Left hindlimb (tissue), 1 donor: ENCODE measurements at places on chromosomes 5 and 9.
A peak's percentile ranks its signal among the peaks of the same experiment; 100 is the strongest.

DNA sequence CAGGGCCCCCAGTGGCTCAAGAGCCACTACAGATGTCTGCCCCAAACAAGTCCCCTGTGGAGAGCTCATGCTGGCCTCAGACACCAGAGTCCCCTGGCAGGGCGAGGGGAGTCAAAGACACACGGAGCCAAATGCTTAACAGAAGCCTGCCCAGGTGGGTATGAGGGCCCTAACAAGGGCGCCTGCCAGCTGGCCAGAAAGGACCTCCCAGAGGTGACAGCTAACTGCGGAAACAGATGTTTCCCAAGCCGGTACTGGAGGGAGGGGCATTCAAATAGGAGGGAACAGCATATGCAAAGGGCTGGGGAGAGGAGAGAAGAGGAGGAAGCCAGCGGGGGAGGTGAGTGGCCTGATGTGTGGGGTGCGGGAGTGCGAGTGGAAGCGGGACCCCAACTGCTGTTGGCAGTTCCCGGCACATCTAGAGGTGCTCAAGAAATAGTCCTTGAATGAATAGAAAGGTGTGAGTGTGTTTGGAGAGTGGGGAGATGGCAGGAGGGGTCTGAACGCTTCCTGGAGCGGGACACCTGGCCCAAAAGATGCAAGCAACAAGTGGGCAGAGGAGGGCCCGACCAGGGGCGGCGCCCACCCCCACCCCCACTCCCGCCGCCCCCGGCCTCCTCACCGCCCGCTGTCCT is 824 bp downstream of the MXD3 start:
- no peak for DNase-seq

- DNase-seq, result no peak
Measured at GRCh38 chr5:169798438-169798837, 161.4 kb downstream of the DOCK2 start.

- DNase-seq, result peak; percentile 57
Measured at GRCh38 chr9:22010866-22011625, 1.9 kb upstream of the CDKN2B start.

GRCh38 chr5:80246995-80247729 is 8.7 kb downstream of the SERINC5 start:
- peak; percentile 36 for DNase-seq

- no peak for DNase-seq
Measured at GRCh38 chr9:100088202-100088601, 10.6 kb downstream of the ERP44 start.

- no peak for DNase-seq
Measured at GRCh38 chr5:132396589-132397031, 27.1 kb downstream of the SLC22A5 start.

DNA sequence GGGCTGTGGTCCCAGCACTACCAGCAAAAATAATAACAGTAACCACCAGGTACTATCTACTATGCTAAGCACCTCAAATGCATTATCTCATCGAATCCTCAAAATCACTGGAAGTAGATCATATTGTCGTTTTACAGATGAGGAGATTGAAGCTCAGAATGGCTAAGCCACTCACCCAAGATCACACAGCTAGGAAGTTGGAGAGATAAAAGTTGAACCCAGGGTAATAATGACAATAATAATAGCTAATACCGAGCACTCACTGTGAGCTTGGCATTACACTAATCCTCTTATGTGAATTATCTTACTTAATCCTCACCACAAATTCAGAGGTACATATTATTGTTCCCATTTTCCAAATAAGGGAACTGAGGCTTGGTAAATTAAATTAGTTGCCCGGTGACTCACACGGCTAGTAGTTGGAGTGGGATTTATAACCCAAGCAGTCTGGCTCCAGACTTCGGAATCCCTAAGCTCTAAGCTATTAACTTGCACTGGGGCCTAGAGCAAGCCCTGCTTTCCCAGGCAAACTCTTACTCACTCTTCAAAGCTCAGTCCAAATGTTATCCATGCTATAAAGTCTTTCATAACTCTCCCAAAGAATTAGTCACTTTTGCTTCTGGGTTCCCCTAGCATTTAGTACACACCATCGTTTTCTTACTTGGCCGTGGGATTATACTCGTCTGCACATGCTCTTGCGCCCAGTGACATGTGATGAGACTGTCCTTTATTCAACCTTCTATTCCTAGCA is 3.8 kb downstream of the ARSI start:
- no peak for DNase-seq

DNA sequence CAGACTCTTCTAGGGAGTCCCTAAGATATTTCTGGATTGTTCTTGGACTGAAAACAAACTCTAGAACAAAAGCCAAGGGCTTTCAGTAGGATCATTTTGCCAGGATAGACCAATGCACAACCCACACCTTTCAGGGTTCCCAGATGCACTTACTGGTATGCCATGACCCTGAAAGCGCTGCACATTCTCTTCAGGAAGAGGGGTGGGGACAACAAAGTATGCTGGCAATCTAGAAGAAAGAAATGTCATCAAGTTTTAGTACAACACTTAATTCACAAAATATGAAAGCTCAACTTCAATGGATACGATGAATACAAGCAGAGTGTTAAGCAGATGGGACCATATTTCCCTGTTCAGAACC is 57.2 kb downstream of the MTMR12 start:
- DNase-seq, result no peak

- DNase-seq, result no peak
Measured at GRCh38 chr5:126931963-126932660, 98.2 kb downstream of the MARCHF3 start.
